Keratinocyte (primary cell): ENCODE measurements at places on chromosomes 16 and 17. TPM values are rescaled to one million over a fixed set of nuclear protein-coding genes. Genes with fewer than 3 reads are reported as not detected.

- H3K27me3 ChIP-seq = no peaks in the 10 kb centered on the region
- no peaks in the 10 kb centered on the region for H3K4me1 ChIP-seq
- DNase-seq = no peak
- no peak overlapping the region for H3K4me3 ChIP-seq
Measured at GRCh38 chr17:79629548-79630049, 18.7 kb upstream of the RBFOX3 start.

DNA sequence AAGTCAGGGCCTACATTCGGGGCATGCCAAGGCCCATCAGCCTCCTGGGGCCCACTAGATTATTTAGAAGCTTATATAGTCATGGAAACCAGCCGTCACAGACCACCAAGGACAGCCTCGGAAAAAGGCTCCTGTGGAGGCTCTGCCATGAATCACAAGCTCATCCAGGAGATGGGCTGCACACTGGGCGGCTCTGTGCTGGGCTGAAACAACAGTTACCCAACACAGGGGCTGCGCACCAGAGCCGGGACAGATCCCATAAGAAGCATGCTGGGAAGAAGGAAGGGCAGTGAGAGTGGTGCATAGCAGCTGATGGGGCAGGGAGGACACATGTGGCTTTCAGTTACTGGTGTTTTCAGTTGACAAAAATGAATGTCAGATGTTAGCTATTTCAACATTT, 67.7 kb upstream of the GSG1L start:
- no peaks in the 10 kb centered on the region for H3K27me3 ChIP-seq
- H3K4me1 ChIP-seq = no peaks in the 10 kb centered on the region
- peaks cover 46% of the 10 kb centered on the region for H3K36me3 ChIP-seq
- no peak overlapping the region for H3K4me3 ChIP-seq
- DNase-seq = no peak

DNA sequence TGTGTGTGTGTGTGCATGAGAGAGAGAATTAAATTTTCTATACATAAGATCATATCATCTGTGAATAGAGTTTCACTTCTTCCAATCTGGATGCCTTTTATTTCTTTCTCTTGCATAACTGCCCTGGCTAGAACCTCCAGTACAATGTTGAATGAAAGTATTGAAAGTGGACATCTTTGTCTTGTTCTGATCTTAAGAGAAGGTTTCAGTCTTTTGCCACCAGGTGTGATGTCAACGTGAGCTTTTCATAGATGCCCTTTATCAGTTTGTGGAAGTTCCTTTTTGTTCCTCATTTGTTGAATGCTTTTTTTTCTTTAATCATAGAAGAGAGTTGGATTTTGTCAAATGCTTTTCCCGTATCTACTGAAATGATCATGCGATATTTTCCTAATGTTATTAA, 63.3 kb downstream of the RNF213 start:
- no peak for DNase-seq
- no peak overlapping the region for H3K27ac ChIP-seq
- no peaks in the 10 kb centered on the region for H3K27me3 ChIP-seq
- peaks cover 27% of the 10 kb centered on the region for H3K36me3 ChIP-seq
- H3K4me1 ChIP-seq = no peaks in the 10 kb centered on the region
- no peak overlapping the region for H3K4me3 ChIP-seq

GRCh38 chr16:6341981-6342380, 990.7 kb upstream of the RBFOX1 start:
- no peak for DNase-seq
- no peak overlapping the region for H3K27ac ChIP-seq
- H3K36me3 ChIP-seq = no peaks in the 10 kb centered on the region
- no peaks in the 10 kb centered on the region for H3K27me3 ChIP-seq
- no peak overlapping the region for H3K4me3 ChIP-seq

Gene TIGD7
- polyA plus RNA-seq = 0.60 to 1.6 TPM (median 1.4 TPM) in 3 replicates

- H3K4me3 ChIP-seq = no peak overlapping the region
- peaks cover 6% of the 10 kb centered on the region for H3K4me1 ChIP-seq
- no peaks in the 10 kb centered on the region for H3K27me3 ChIP-seq
- no peaks in the 10 kb centered on the region for H3K36me3 ChIP-seq
- DNase-seq = no peak
- no peak overlapping the region for H3K27ac ChIP-seq
Measured at GRCh38 chr16:23155445-23156049, 6.3 kb upstream of the USP31 start.

- H3K36me3 ChIP-seq = peaks cover 3% of the 10 kb centered on the region
- no peaks in the 10 kb centered on the region for H3K27me3 ChIP-seq
- H3K4me3 ChIP-seq = no peak overlapping the region
Measured at GRCh38 chr16:82685526-82685925, 58.8 kb downstream of the CDH13 start.

DNA sequence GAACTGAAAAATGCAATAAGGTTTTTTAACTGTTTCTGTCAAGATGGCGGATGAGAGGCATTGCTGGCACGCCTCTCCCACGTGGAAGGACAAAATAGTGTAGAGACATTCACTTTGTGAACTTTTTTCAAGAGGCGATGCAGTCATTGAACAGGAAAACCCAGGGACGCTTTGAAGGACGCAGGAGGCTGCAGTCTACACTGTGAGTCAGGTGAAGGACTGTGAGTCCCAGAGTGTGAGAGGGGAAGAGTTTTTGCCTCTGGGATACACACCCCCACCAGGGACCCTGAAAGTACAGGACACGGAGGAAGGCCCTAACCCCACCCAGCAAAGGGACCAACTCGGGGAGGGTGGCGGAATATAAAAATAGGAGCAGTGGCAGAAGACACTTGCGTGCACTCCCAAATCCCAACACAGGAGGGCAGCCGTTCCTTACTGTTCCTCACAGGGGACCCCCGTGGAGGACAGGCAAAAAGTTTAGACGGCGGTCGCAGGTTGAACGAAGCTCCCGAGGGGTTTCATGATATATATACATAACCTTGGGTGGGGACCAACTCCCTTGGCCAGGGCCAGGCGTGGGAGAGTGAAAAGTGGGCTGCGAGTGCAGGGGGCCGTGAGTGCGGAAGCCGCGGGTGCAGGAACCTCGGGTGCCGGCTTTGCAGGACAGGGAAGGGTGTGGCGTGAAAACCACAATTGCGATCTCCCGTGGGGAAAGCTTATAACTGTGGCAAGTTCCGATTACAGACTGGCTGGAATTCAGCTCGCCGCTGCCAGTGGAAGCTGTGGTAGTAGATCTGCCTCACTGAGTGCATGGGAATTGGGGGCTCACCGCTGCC, 82.0 kb upstream of the ALOX12 start:
- no peak overlapping the region for H3K27ac ChIP-seq
- no peaks in the 10 kb centered on the region for H3K4me1 ChIP-seq
- no peaks in the 10 kb centered on the region for H3K27me3 ChIP-seq
- H3K4me3 ChIP-seq = no peak overlapping the region
- no peaks in the 10 kb centered on the region for H3K36me3 ChIP-seq

DNA sequence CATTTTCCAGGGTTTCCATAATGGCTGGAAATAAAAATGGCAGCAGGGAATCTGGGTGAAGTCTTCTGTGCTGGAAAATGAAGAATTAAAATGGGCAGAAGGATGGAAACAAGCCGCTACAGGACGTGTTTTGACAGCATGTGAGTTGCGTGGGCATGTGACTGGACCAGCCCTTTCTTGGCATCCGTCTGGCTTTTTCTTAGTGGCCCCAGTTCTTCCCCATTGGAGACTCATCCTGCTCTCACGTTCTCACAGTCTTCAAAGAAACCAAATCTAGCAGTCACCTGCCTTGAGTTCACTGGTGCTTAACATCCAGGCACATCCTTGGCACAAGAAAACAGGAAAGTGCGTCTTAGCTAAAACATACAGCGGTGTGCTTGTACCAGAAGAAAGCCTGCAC, 180.2 kb upstream of the CACNG5 start:
- no peaks in the 10 kb centered on the region for H3K27me3 ChIP-seq
- H3K4me1 ChIP-seq = peaks cover 40% of the 10 kb centered on the region
- peak overlapping the region; percentile 7 for H3K4me3 ChIP-seq
- peak overlapping the region; percentile 73 for H3K27ac ChIP-seq
- no peaks in the 10 kb centered on the region for H3K36me3 ChIP-seq

- H3K27me3 ChIP-seq = no peaks in the 10 kb centered on the region
- DNase-seq = no peak
- no peaks in the 10 kb centered on the region for H3K36me3 ChIP-seq
- no peaks in the 10 kb centered on the region for H3K4me1 ChIP-seq
- no peak overlapping the region for H3K27ac ChIP-seq
Measured at GRCh38 chr16:73973174-73973573, 323.4 kb upstream of the PSMD7 start.

Gene AATK
- polyA plus RNA-seq = 0.16 to 0.54 TPM (median 0.40 TPM) in 3 replicates

Gene PAQR4
- polyA plus RNA-seq = 16.8 to 26.6 TPM (median 18.4 TPM) in 3 replicates

Gene CDH1
- polyA plus RNA-seq = 247 to 378 TPM (median 285 TPM) in 3 replicates

DNA sequence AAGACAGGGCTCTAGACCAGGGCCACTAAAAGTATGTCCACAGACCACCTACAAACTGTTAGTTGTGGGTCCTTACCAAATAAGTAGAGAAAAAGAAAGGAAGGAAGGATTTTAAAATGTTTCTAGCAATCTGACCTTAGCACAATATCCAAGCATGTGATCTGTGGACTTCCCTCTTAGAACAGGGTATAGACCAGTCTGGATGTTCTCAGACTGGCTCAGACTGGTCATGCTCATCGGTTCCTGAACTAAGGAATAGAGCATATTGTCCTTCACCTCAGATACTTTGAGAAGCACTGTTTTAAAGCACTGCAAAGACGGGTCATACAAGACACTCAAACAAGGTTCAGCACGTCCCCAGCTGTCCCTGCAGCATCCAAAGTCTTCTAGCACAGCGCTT, 25.8 kb downstream of the CUEDC1 start:
- peaks cover 15% of the 10 kb centered on the region for H3K4me1 ChIP-seq
- H3K27ac ChIP-seq = no peak overlapping the region
- no peaks in the 10 kb centered on the region for H3K27me3 ChIP-seq
- DNase-seq = no peak
- H3K4me3 ChIP-seq = no peak overlapping the region
- peaks cover 2% of the 10 kb centered on the region for H3K36me3 ChIP-seq

DNA sequence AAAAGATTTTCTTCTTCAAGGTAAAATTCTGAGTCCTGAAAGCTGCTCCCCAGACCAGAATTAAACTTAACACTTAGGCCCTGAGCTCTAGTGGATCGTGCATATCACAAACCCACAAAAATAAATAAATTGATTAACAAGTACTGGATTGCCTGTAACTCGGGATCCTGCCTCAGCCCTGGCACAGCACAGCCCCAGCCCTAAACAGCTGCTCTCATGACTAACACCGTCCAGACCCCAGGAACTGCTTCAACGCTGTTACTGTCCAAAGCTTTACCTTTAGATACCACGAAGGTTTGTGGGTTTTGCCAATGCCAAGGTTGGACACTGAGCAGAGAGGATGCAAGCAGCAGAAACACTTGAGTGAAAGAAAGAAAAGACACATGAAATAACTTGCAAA, 172.5 kb downstream of the COPRS start:
- DNase-seq = no peak
- H3K4me3 ChIP-seq = no peak overlapping the region
- H3K27me3 ChIP-seq = no peaks in the 10 kb centered on the region
- no peaks in the 10 kb centered on the region for H3K4me1 ChIP-seq
- no peaks in the 10 kb centered on the region for H3K36me3 ChIP-seq

- H3K4me3 ChIP-seq = no peak overlapping the region
- peaks cover 24% of the 10 kb centered on the region for H3K4me1 ChIP-seq
- H3K27me3 ChIP-seq = no peaks in the 10 kb centered on the region
- no peak overlapping the region for H3K27ac ChIP-seq
- no peaks in the 10 kb centered on the region for H3K36me3 ChIP-seq
- DNase-seq = no peak
Measured at GRCh38 chr16:85202631-85203461, 90.6 kb upstream of the CIBAR2 start.

Gene MYH11
- not detected in 3 replicates for polyA plus RNA-seq

Gene KRTAP2-2
- not detected in 3 replicates for polyA plus RNA-seq

Gene CASKIN1
- 0.01 to 0.45 TPM (median 0.04 TPM) in 3 replicates for polyA plus RNA-seq

DNA sequence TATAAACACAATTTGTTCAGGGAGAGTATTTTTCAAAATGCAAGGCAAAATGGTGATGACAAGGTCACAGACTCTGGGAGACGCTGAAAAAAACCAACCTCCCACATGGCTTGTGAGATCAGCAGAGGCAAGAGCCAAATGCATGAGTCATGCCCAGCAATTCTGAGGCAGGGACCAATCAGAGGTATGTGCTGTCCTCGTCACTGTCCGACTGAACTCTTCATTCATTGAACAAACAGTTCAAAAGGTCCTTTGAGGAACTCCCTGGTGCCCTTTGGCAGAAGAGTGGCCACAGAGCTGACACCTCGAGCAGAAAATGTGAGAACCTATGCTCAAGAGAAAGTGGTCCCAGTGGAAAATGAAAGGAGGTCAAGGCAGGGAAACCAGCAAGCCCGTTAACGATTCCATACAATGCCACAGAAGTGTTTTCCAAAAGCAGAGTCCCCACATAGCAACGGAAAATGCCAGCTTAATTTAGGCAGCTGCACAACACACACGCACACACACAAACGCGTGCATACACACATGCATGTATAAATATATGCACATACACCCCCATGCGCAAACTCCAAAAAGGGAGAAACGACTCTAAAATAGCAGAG, 50.9 kb downstream of the CDH11 start:
- DNase-seq = no peak
- H3K27me3 ChIP-seq = no peaks in the 10 kb centered on the region
- no peak overlapping the region for H3K4me3 ChIP-seq
- no peaks in the 10 kb centered on the region for H3K36me3 ChIP-seq

Gene MT3
- not detected in 3 replicates for polyA plus RNA-seq
